ENCODE measurements at places on chromosomes 5 and 9. TPM values are rescaled to one million over a fixed set of nuclear protein-coding genes. Genes with fewer than 3 reads are reported as not detected.

The PCDHGA6 gene
- 1.3 TPM for total RNA-seq

The MEGF10 gene
- 0.92 TPM for total RNA-seq

The PTGR1 gene
- 77.9 TPM for total RNA-seq

The KCNT1 gene
- total RNA-seq, result under 0.01 TPM

The LHFPL2 gene
- total RNA-seq, result 40.0 TPM

The IFNK gene
- total RNA-seq, result not detected

The NCS1 gene
- 40.5 TPM for total RNA-seq

The FOXD4L4 gene
- total RNA-seq, result 0.25 TPM

The PCA3 gene
- total RNA-seq, result 1.2 TPM

The TAF11L10 gene
- not detected for total RNA-seq

The ACTBL2 gene
- total RNA-seq, result not detected

The PCDHB11 gene
- 0.13 TPM for total RNA-seq

The IFNA21 gene
- not detected for total RNA-seq

The LCN15 gene
- not detected for total RNA-seq

The APBA1 gene
- 7.1 TPM for total RNA-seq

All from pulmonary artery endothelial cell (primary cell).